ENCODE measurements at places on chromosomes 1 and 21.

GRCh38 chr1:58914925-58915324 is 131.1 kb upstream of the JUN start:
- DNase-seq: no peak

DNA sequence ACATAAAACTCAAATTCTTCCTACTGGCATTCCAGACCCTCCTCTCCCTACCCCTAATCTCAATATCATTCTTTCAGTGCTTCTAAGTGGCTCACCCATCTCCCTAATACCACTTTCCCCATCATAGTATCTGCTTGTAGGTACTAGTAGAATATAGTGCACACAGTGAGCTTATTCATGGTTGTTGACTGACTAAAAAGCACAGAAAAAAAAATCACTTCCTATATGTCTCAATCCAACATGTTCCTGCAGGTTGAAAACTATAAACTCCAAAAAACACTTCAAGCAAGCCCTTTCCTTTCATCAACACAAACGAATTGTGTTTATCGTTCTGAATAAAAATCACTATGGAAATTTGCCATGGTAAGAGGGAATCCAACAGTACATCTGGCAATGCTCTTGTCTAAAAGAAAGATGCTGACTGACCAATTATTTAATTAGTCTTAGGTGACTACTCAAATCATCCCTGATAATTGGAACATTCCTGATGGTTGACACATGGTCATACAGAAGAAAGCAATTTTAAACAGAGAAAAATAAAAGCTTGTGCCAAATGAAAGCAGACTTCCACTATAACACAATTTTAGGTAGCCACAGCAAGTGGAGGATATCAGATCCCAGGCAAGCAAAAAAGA is 87.1 kb downstream of the NDUFS5 start:
- DNase-seq: no peak

- DNase-seq: no peak
Observed at GRCh38 chr21:37828556-37828955, 87.7 kb downstream of the KCNJ6 start.

DNA sequence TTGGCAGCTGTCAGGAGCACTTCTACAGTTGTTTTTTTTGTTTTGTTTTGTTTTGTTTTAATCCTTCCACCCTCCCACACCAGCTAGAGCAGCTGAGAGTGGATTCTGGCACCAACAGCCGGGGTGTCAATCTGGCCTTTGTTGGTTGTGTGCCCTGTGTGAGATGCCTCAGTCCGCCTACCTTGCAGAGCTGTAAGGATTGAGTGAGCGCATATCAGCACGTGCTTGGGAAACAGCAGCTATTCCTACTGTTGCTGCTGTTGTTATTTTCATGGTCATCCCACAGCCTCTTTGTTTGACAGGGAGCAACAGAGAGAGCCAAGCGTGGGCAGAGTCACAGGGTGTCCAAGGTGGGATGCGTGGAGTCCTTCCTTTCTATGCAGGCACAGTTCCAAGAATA is 50.4 kb downstream of the PGBD5 start:
- DNase-seq: no peak

DNA sequence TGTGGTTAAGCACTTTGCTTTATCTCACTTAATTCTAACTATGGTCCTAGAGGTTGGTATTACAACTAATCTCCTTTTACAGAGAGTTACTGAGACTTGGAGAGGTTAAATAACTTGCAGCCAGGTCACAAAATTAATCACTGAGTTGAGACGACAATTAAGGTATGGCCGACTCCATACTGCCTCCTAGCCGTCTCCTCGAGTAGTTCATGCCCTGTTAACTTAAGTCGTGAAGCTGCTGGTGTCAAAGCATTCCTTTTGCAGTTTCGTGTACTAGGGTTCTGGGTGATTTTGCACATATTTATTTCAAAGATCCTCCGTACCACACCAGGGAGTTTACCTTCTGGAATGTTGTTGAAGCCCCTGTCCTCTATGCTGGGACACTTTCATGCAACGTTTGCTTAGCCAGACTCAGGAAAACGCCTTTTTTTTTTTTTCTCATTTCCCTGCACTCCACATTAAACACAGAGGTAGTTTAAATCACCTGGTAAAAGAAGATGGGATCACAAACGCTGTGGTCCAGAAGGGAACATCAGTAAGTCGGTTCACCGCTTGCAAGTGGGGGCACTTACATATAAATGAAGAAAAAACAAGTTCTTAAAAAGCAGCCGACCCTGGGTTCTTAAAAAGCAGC is 570 bp upstream of the NEK7 start:
- DNase-seq: peak; percentile 74

GRCh38 chr1:244653439-244654107 is 647 bp downstream of the DESI2 start:
- no peak for DNase-seq

DNA sequence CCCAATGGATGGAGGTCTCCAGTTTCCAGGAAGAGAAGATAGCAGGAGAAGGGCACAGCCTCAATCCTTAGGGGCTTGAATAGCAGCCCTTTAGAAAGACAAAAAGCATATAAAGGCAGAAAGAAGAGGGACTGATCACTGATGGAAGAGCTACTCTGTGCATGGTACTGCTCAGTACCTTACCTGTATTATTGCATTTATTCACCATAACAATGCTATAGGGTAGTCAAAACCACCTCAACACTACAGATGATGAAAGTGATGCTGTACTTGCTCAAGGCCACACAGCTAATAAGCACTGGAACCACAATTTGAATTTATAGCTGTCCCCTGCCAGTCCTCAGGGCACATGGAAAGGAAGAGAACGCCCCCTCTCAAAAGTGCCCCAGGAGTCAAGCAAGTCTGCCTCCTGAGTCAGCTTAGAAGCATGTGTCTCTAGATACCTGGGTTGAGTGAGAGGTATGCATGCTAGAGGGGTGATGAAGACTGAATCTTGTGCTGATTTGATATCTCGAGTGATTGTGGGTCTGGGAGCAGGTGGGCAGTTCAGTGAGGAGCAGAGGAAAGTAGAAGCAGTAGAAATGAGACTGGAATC is 13.6 kb downstream of the DDAH1 start:
- no peak for DNase-seq

DNA sequence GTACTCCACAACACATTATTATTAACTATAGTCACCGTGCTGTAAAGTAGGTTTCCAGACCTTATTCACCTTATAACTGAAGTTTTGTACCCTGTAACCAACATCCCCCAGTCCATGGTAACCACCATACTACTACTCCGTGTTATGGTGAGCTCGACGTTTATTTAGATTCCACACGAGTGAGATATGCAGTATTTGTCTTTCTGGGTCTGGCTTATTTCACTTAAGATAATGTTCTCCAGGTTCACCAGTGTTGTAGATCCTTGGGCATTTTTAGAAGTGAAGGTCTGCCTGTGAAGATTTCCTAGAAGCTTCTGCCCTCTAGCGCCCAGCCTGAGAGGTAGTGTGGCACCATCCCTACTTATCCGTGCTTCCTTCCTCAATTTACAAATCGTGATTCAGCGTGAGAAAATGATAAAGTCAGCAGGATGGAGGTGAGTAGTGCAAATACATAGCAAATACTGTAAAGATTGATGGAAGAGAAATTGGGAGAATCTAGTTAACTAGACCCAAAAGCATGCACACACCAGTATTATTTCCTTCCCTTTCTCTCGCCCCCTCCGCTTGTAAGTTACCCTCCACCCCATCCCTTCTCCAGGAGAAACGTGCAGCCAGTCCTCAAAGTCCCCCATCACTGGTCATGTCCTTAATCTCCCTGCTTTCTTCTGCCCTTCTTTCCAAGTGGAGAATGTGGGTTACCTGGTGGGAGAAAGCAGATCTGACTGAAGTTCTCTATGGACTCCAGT is 36.0 kb upstream of the DISC1 start:
- DNase-seq: no peak

DNA sequence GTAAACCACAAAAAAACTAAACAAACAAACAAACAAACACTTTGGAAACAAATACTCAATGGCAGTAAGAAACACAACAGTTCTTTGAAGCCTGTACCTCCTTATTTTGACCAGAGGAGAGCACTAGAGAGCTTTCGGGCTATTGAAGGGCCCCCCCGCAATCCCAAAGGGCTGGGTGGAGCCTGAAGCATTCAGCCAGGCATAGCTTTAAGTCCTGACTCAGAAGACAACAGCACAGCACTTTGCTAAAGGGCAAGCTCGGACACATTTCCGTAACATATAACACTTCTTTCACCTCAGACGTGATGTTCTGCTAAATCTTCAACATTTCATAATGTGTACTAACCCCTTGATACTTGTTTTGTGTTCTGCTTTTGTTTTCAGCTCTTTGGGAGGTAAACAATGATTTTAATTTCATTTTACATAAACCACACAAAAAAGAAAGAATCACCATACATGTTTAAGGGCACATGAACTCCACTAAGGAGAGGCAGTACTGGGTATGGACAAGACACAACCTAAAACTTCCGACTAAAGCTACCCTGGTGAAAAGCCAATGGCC is 9.7 kb upstream of the SHCBP1L start:
- peak; percentile 21 for DNase-seq
